ENCODE measurements at places on chromosomes 13 and 19. TPM values are rescaled to one million over a fixed set of nuclear protein-coding genes. Genes with fewer than 3 reads are reported as not detected.

- DNase-seq = no peak
Measured at GRCh38 chr19:695352-695949, at the start of gene PRSS57. Gene PRSS57 (minus strand): TSS chr19:695452. CDS start chr19:695430, 22 bp downstream.

DNA sequence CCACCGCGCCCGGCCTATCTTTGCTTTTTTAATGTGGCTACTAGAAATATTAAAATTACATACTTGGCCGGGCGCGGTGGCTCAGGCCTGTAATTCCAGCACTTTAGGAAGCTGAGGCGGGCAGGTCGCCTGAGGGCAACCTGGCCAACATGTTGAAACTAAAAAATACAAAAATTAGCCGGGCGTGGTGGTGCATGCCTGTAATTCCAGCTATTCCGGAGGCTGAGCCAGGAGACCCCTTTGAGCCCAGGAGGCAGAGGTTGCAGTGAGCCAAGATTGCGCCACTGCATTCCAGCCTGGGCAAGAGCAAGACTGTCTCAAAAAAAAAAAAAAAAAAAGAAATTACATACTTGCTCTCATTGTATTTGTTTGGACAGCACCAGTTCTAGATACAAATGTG, 34.8 kb upstream of the DPRX start:
- no peak for DNase-seq

DNA sequence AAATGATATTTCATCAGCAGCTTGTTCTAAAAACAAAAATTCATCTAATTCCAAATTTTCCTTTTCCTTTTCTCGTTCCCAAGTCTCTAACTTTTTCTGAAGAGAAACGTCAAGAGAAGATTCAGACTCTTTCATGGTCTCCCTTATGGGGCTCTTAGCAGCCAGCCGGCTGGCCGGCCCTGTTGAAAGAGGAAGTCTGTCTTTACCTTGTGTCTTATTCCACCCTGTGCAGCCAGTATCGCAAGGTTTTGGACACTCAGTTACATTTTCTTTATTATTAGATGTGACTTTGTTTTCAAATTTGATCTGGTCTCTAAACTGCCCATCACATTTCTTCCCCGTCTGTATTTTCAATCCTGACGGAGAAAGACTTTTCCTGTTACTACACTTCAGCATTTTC, 142.3 kb downstream of the RNF17 start:
- DNase-seq = no peak

Gene MBD3L4
- total RNA-seq = not detected

GRCh38 chr19:532561-533363, 1.2 kb downstream of the CDC34 start:
- peak; percentile 50 for DNase-seq

Gene GAPDHS
- total RNA-seq = not detected
